ENCODE measurements at places on chromosomes 2 and 18.

- DNase-seq, result no peak
Measured at GRCh38 chr2:132936261-132936660, 266.3 kb upstream of the LYPD1 start.

- DNase-seq, result no peak
Measured at GRCh38 chr2:152550386-152550785, 166.9 kb downstream of the PRPF40A start.

- no peak for DNase-seq
Measured at GRCh38 chr2:40317761-40318160, 134.1 kb downstream of the SLC8A1 start.

DNA sequence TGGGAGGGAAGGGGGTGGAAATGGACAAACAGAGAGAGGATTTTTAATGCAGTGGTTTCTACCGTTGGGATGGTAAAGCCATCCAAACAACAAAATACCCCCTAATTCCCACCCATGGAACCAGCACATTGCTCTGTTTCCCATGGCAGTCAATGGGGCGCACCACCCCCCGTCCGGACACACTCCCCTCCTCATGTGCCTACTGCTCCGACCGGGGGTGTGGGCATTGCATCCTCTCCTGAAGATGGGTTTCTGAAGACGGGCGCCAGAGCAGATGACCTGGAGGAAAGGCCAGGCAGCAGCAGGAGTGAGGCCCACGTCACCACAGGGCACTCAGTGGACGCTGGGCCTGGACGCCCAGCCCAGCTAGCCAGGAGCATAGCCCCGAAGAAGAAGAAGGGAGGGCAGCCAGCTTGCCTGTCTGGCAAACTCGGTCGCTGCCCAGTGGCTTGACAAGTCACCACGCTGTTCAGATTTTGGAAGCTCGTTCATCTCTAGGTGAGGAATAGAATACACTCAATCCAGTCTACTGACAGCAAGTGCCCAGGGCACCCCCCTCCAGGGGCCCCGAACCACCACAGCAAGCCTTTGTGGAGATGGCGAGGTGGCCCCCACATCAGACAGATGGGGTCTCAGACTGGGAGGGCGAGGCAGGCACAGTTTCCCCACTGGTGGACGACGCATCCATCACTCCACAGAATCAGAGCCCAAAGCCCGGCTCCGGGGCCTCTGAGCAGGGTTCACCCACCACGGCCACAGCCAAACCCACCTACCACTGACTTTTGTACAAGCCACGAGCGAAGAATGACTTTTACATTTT, 296.2 kb upstream of the SALL3 start:
- no peak for DNase-seq

DNA sequence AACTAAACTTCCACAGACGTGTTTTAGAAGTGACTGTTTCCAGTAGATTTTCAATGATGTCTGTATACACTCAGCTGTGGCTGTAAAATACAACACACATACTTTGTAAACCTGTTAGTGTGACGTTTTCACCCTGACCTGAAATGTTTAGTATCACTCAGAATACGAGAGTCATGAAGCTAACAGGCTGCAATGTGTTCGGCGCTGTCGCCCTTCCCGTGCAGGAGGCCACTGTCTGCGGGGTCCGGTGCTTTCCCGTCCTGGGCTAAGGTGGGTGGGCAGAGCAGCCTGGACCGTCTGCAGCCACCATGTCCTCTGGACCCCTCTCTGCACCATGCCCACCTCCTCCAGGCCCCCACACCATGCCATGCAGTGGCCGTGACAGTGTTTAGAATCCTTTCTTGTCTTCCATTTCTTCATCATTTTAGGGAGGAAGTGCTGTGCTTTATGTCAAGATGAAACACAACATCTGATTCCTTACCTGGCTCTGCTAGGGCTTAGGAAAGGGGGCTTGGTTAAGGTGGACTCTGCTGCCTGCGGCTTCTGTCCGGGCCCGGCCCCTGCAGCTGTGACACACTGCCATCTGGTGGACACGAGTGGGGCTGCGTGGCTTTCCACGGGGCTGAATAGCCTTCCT, 53.8 kb upstream of the RBM44 start:
- DNase-seq, result peak; percentile 42

- DNase-seq, result peak; percentile 4
Measured at GRCh38 chr2:235171550-235172031, 219.8 kb downstream of the SH3BP4 start.

DNA sequence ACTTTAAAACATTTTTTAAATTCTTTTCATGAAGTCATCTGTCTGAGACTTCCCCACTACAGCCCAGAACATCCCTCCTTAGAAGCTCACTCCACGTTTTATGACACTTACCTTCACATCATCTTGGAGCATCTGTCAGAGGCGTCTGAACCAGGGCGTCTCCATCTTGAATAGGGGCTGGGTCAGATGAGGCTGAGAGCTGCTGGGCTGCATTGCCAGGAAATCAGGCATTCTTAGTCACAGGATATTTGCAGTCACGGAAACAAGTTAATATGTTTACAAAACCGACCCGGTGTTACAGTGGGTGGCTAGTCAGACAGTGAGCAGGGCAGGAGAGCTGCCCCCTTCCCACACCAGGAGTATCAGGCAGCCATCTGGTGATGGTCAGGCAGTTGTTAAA, 456.5 kb downstream of the FBXO15 start:
- DNase-seq, result no peak

DNA sequence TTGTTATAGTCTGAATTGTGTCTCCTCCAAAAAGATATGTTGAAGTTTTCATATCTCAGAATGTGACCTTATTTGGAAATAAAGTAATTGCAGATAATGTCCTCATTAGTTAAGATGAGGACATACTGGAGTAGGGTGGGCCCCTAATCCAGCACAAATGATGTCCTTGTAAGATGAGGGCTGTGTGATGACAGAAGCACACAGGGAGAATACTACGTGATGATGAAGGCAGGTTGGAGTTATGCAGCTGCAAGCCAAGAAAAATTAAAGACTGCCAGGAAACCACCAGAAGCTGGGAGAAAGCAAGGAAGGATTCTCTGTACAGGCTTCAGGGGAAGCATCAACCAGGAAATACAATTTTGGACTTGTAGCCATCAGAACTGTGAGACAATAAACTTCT, 58.3 kb upstream of the PNPT1 start:
- no peak for DNase-seq

DNA sequence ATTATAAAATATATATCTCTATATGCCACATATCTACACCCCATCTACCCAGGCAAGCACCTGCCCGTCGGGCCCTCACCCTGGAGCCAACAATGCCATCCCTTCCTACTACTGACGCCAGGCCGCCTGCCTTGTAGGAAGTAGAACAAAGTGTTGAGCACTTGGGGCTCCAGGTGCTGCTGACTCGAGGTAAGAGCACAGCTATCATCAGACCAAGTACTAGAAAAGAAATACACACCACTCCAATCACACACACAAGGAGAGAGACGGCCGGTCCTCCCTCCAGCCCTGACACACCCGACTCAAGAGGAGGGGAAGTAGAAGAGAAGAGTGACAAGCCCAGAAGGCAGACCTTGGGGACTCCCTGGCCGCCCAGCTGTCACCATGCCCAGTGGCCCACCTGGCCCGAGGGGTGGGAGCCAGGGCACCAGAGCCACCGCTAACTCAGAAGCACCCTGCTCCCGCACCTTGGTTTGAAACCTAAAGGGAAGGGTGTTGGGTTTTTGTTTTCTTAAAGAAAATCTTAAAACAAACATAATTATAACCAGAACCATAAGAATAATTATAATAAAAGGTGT, 64.0 kb upstream of the POMC start:
- DNase-seq, result no peak

Data from NCI-H524 (cell line).